ENCODE measurements at places on chromosomes 12 and 14.

- no peak for DNase-seq
Measured at GRCh38 chr12:47114481-47114892, 34.7 kb upstream of the AMIGO2 start.

- DNase-seq, result no peak
Measured at GRCh38 chr12:7217475-7218069, 28.1 kb downstream of the PEX5 start.

- no peak for DNase-seq
Measured at GRCh38 chr12:31323391-31324115, 2.4 kb downstream of the SINHCAF start.

DNA sequence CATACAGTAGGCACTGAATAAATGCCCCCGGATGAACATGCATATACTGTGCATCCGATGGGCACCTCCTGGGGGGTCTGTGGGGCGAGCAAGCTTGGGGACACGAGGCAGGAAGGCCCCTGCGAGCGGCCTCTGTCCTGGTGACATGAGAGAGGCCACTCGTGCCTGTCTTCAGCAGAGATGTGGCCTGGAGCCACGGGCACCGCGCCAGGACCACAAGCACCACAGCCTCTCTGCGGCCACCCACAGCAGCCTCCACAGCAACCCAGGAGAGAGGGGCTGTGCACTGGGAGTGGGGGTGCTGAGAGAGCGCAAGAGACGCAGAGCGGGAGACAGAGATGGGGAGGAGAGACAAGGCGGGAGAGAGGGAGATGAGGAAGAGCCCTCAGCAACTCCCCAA is 118.5 kb downstream of the RFLNA start:
- DNase-seq, result no peak

DNA sequence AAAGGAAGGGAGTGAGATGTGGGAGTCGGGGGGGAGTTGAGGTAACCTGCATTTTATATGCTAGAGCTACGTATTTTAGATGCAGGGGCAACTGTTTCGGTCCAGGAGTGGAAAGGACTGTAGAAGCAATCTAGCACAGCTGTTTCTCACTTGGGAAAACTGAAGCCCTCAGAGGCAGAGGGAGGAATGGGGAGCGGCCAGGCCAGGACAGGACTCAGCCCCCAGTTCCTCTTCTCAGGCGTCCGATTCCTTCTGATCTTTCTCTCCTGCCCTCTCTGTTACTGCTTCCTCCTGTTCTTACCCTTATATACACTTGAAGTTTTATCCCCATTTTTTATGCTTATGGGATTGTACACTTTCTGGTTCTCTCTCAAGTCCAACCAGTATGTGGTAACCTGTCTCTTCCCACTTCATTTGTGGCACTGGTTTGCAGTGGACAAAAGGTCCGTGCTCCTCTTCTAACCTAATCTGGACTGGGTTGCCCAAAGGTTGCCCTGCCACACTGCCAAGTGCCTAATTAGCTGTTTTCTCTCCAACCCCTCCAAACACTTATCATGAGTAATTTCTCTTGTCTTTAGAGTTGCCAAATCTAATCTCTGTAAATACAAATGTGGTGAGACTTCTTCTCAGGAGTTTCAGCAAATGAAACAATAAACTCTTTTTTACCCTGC is 16.2 kb downstream of the LPCAT3 start:
- no peak for DNase-seq

DNA sequence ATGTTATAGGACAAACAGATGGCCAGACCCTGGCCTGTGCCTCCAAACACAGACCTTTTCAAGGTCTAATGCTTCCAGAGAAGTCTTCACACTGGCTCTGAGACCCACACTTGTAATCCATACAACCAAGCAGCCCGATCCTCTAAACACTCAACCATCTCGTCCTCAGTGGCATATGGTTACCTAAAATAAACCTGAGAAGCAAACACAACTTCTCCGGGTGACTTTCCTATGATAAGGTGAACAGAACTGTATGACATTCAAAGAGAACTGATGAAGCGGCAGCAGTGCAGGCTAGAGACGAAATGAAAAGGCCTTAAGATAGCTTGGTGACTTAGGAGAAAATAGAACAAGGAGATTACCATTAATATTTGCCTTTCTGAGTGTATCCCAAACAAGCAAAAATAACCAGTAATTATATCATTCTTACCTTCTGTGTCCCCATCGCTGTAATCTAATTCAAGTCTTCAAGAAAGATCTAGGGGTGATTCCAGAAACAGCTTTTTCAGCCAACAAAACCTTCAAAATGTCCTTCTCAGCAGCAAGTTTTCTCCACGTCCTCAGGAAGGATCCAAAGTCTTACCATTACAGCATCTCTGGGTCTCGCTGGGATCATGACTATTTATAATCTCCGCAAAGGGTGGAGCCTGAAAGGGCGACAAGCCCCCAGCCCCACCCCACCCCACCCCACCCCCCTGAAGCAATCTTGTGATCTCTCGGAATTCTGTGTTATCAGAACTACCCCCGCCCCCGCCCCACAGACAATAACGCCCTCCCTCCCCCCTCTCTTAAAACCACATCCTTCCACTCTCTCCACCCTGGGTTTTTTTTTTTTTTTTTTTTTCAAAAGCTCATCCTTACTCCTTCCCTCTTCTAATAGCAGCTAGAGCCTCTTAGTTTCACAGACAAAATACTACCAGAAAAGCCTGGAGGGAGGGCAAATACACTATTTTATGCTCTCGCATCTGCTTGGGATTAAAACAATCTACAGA is at the start of gene SLC2A3:
Gene SLC2A3, minus strand, starts transcription at position 598 of the 992 bp plus-strand sequence. Its CDS starts 153 bp downstream, at position 445.
- DNase-seq, result no peak

GRCh38 chr12:65926119-65926908 is 102.0 kb downstream of the HMGA2 start:
- DNase-seq, result no peak

DNA sequence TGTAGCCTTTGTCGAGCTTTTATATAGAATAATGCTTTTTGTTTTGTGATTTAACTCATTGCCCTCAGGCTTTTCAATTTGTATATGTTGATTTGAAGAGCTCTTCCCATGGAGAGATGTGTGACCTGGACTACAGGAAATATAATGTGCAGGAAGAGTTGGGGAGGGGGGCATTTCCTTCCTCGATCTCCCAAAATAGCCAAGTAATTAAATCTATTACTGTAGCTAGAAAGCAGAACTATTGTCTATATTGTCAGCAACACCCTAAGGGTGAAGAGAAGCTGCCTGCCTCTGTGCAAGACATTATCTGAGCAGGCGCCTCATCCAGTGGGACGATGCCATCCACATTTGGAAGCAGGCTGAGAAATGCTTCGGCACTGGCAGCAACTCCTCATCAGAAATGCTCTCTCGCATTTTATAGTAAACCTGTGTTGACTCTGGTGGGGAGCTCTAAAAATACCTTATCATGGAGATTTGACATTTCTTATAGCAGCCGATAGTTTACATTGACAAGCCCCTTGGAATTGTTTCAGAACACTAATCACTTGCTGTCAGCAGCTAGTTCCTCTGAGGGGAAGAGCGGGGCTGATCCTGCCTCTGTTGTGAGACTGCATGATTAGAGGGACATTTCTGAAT is 392.5 kb upstream of the RGS6 start:
- no peak for DNase-seq

GRCh38 chr12:9372202-9372601 is 164.0 kb upstream of the PZP start:
- DNase-seq, result no peak

GRCh38 chr12:22101749-22102243 is 55.8 kb downstream of the CMAS start:
- DNase-seq, result no peak

- no peak for DNase-seq
Measured at GRCh38 chr12:52255926-52256583, 18.4 kb upstream of the KRT86 start.

DNA sequence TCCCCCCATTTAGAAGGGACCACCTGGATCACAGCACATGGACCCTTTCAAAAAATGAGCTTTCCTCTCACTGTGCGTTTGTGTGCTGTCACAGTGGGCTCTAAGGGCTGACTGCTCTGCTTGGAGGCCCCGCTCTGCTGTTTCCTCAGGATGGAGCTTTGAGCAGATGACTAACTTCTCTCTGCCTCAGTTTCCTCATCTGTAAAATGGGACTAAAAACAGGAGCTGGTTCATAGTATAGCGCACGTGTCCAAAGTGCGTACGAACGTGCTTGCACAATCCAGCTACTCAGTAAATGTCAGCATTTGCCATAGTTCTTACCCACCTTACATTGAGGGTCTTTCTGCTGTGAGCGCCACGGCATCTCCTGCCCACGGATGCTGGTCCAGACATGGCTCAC is 12.7 kb upstream of the DNAH10 start:
- no peak for DNase-seq

DNA sequence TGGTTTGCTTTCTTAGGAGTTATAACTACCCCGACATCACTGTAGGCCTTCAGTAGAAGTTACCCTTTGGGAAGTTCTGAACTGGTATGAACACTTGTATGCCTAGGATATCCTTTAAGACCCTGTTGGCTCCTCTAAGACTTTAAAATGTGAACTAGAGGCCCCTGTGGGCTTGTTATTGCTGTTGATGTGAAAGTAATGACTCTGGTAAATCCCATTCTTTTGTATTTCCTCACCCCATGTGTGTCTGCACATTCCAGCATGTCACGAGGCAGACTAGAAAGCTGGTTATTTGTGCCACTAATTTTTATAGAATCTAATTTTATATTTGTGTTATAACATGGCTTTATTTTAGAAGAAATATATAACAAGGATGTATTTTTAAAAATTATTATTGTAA is 48.9 kb downstream of the SERPINA10 start:
- DNase-seq, result no peak

DNA sequence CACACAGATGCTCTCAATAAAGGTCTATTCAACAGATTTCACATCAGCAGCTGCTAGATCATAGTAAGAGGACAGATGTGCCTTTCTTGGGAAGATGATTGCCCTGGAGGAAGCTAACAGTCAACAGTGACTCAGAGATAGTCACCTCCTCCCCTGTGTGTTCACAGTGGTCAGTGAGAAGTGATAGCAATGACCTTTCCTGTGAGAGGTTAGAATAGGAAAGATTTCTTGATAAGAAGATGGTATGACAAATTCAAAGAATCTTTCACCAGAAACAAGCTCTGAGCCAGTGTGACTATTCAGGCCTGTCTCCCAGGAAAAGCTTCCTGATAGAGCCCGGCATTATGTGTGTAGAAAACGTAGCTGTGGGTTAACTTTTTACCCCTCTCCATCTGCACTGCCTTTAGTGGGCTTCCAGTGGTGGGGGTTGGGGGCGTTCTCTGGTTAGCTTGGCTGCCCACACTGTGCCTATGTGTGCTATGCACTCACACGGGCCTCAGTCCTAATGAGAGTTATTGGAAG is 66.4 kb upstream of the ARHGAP5 start:
- no peak for DNase-seq

DNA sequence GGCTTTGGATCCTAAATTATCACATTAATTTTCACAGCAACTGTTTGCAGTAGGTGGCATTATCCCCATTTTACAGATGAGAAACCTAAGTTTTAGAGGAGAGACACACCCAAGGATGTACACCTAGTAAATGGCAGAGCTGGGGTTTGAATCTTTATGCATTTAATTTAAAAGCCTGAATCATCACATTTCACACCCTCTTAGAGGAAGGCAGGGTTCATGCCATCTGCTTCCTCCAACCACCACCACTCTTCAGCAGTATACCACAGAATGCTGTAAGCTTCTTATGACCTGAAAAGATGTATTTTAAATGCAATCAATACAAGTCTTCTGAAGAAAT is 90.3 kb downstream of the CRADD start:
- no peak for DNase-seq

DNA sequence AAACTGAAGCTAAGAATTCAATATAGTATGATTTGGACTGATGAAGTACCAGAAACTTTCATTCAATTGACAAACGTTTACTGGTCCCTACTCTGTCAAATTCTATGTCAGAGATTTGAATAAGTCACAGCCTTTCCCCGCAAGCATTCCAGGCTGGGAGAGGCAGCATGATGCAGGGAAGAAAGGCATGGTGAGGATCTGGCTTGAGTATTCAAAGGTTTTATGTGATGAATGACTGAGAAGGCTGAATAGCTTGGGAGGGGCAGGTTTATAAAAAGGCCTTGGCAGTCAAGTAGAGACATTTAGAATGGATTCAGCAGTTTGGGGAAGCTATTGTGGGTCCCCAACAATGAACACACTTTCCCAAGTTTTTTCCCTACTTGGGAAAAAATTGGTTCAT is 431.8 kb downstream of the DPF3 start:
- no peak for DNase-seq

GRCh38 chr12:24135158-24135850 is 185.8 kb upstream of the SOX5 start:
- no peak for DNase-seq

DNA sequence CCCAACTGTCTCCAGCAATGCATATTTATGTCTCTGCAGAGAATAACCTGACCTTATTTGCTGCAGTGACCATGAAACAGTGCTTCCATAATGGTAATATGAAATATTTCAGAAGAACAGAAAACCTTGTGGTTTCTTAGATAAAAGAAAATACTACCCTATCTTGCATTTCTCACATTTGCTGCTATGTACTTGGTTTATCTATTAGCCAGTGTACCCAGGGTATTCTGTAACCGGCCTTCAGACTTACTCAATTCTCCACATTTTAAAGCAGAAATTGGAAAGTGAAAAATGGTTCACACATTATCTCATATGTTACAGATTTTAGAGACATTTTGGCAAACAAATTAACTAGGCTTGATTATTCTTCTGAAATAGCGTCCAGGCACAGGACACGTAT is 57.9 kb upstream of the CCDC91 start:
- DNase-seq, result no peak

- no peak for DNase-seq
Measured at GRCh38 chr12:31362759-31363415, 36.9 kb upstream of the SINHCAF start.

- no peak for DNase-seq
Measured at GRCh38 chr12:6871052-6871957, 1.8 kb downstream of the SPSB2 start.

DNA sequence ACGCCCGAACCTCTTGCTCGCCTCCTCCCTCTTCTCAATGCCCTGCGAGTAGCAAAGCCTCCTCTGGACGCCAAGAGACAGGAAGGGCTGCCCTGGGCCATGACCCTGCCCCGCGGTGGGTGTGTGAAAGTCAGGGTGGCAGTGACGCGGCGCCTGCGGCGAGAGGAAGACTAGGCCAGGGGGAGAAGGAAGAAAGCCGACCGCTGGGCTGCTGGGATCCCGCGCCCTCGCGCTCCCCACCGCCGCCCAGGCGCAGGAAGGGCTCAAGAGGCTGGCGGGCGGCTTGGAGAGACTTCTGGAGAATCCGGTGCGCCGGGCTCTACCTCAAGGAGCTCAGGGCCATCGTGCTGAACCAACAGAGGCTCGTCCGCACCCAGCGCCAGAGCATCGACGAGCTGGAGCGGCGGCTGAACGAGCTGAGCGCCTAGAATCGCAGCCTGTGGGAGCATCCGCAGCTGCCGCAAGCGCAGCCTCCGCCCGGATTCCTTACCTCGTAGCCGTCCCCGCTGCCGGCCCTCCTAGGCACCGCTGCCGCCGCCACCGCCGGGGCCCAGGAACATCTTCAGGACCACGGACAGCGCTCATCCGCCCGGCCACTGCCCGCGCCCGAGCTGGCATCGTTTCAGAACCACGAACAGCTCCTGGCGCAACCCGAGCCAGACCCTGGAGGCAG is 105.0 kb upstream of the PRB2 start:
- no peak for DNase-seq

All from COR-L47 (cell line).